ENCODE measurements at places on chromosomes 4 and X.

GRCh38 chrX:150339736-150340135 lies 23.4 kb upstream of the MAMLD1 start:
- DNase-seq, result no peak

DNA sequence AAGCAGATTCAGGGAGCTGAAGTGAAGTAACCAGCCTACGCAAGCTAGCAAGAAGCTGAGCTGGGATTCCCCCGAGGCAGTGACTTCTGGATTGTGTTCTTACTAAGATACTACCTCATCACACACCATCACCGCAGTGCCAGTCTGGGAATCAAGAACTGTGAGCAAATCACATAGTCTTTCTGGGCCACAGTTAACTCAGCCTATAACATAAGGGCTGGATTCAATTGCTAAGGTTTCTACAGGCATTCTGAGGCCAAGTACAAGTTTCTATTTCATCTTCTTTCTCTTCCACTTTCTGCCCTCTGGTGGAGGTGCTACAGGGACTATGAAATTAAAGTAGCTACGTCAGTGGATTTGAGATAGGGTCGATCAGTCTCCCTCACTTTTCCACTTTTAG lies 1.4 kb upstream of the CORIN start:
- peak; percentile 33 for DNase-seq

- DNase-seq, result no peak
Measured at GRCh38 chr4:168881781-168882420, 128.2 kb downstream of the CBR4 start.

- no peak for DNase-seq
Measured at GRCh38 chr4:128758314-128758922, 51.1 kb upstream of the JADE1 start.

DNA sequence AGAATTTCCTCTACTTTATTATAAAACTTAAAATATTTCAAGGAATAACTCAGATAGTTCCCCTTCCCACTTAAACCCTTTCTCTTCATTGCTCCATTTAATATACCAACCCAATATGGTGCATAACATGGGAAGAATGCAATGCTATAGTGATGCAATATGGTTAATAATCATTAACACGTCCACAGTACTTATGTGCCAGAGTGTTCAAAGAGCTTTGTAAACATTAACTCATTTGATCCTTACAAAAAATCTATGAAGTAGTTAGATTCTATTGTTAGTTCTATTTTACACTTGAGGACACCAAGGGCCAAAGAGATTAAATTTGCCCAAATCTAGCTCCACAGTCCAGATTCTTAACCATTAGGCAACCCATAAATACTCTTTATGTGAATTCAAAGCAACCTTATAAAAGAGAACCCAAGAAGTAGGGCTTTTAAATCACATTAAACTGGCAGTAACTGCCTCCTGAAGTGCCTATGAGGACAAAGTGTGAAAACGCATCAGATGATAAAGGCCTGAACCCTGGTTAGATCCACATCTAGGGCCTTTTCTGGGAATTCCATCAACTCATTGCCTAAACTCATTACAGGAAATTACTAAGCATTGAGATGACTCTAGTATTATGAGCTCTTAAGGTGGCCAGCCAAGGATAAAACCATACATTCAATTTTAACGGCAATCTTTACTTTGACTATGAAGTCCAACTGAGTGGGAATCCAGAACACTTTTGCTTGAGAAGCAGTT lies 94.3 kb downstream of the AREG start:
- DNase-seq, result no peak

GRCh38 chr4:140152013-140152703 lies 1.8 kb downstream of the MAML3 start:
- DNase-seq, result peak; percentile 58

DNA sequence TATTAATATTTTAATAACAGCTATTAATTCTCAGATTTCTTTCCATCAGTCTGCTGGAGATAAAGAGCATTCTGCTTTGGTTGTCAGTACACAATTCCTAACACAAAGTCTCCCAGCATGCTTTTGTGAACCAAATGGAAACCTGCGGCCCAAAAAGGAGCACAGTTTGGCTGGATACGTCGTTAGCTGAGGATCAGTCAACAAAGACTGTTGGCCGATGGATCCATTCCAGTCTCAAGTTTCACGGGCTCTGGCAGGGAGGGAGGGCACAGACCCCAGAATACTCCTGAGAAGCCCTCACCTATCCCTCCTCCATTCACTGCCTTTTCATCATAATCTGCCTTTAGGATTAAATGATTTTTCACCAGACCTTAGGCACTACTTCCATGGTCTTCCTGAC lies 26.3 kb upstream of the PRSS48 start:
- DNase-seq, result no peak

DNA sequence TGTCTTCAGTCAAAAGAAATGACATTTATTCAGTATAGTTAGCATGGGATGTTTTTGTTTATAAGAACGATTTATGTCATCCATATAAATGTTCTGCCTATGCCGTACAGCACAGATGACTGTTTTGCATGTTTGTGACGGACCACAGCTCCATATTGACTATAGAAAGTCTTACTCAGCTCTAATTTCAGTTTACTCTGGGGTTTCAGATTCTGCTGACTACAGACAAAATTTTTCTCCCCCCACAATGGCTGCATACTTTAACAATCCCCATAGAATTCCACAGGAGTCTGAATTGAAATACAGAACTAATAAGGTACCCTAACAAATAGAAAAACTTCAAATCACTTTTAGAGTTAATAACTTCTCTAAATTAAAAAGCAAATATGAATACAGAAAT lies 191.0 kb downstream of the SCFD2 start:
- no peak for DNase-seq

DNA sequence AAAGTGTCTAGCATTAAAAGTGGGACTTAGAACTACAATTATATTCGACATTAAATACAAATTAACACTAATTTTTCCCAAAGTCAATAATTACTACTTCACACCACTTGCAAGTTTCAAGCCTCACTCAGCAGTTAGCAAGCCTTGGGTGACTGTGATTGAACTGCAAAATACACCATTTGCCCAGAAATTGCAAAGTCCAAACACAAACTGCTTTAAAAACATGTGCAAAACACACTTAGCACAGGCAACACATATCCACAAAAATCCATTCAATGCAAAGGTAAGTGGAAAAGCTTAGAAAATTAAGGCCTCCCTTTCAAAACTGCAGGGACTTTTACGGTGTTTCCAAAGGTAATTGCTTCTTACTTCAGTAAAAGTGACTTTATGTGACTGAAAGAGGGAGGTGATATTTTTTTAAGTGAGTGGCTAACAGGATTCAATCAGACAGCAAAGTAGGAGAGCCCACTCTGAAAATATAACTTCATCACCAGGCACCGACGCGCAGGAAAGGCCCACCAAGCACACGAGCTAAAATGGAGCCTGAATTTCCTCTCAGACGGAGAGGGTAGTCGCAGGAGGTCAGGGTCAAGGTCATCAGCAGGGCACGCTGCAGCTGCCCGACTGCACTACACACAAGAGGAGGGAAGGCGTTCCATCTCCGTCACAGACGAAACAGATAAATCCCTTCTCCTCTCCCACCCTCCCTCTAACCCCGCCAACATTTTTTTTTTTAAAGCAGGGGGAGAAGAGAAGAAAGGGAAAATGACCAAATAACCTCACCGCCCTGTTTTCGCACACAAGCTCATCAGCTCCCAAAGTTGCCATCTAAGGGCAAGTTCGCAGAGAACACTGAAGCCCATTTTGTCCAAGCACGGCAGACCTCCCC lies 3.1 kb downstream of the ZNF827 start:
- no peak for DNase-seq

- DNase-seq, result no peak
Measured at GRCh38 chrX:109487640-109488039, 5.8 kb upstream of the GUCY2F start.

DNA sequence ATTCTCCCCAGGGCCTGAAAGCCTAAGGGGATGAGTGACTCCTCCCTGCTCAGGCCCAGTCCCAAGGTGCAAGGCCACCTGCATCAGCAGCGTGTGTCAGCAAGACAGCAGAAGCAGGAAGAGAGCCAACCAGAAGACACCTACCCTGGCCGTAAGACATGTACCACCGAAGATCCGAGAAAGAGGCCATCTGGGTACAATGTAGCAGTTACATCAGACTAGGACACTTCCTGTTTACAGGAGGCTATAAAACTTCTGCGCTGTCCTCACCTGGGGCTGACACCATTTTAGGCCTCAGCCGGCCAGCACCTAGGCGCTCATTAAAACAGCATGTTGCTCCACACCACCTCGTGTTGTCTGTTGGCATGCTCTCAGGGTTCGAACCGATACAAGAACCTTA lies 19.1 kb upstream of the HERC6 start:
- DNase-seq, result no peak

- DNase-seq, result no peak
Measured at GRCh38 chrX:20333672-20334071, 67.0 kb upstream of the RPS6KA3 start.

DNA sequence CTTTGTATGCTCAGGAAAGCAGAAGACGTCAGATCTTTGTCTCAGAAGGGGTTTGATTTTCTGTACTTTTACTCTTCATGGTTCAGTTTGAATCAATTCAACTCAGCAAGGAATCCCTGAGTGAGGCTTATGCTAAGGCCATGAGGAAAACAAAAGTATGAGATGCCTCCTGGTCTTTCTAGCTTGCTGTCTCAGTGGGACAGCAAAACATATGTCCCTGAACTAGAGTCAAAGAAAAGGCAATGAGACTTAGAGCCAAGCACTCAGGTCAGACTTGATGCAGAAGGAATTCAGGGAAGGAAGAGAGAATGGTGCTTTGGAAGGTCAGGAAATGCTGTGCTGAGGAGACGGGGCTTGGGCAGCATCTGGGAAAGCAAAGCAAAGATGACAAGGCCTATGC lies 236.2 kb upstream of the SFRP2 start:
- no peak for DNase-seq

DNA sequence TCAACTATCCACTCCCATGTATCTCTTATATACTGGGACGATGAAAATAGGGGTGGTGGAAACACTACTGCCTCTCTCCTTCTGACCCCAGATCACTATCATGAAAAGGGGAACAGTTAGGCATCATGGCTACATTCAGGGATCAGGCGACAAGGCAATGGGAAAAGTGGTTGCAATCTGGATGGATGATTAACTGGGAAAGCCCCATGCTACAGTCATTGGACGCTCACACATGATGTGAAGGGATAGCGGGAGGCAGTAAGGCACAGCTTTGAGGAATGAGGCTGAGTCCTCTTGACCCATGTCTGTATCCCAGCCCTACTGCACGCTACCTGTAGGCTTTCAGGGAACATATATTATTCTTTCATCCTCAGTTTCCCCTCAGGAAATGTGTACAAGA lies 10.2 kb downstream of the GASK1B start:
- DNase-seq, result no peak

GRCh38 chr4:141643557-141643956 lies 7.2 kb downstream of the IL15 start:
- DNase-seq, result no peak

- DNase-seq, result no peak
Measured at GRCh38 chrX:1778817-1779216, 164.0 kb downstream of the ASMT start.

- no peak for DNase-seq
Measured at GRCh38 chrX:4181782-4182407, 468.4 kb upstream of the PRKX start.

DNA sequence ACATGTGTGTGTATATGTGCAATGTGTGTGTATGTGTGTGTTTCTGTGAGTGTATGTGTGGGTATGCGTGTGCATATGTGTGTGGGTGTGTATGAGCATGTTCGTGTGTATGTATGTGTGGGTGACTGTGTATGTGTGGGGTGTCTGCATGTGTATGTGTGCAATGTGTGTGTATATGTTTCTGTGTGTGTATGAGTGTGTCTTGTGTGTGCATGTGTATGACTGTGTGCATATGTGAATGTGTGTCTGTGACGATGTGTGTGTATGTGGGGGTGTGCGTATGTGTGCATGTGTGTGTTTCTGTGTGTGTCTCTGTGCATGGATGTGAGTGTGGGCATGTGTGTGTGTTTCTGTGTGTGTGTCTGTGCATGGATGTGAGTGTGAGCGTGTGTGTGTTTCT lies 4.2 kb upstream of the ATP2B3 start:
- DNase-seq, result no peak

GRCh38 chr4:110108960-110109359 lies 89.5 kb downstream of the ELOVL6 start:
- DNase-seq, result no peak

- no peak for DNase-seq
Measured at GRCh38 chr4:152064282-152064681, 303.5 kb upstream of the GATB start.

GRCh38 chr4:39452860-39453587 lies 5.7 kb downstream of the RPL9 start:
- DNase-seq, result no peak

- no peak for DNase-seq
Measured at GRCh38 chr4:8830611-8831200, 40.9 kb downstream of the HMX1 start.

Measured in stimulated activated CD4-positive, alpha-beta T cell treated with anti-CD3 and anti-CD28 coated beads, Interleukin-2, amount 100 ng/mL, for 48 hours (primary cell).